ENCODE measurements at places on chromosomes 13 and 19.
A peak's percentile ranks its signal among the peaks of the same experiment; 100 is the strongest.

- DNase-seq: no peak
Observed at GRCh38 chr13:23707674-23708073, 137.5 kb downstream of the TNFRSF19 start.

DNA sequence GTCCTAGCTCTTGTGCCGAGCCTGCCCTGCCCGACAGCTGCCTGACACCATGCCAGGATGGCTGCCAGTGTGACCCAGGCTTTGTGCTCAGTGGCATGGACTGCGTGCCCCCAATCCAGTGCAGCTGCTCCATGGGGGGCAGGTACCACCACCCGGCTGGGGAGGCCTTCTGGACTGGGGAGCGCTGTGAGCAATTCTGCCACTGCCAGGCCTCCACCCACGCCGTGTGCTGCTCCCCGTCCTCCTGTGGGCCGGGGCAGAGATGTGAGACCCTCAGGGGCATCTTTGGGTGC is 9.4 kb upstream of the FXYD3 start:
- no peak for DNase-seq

- no peak for DNase-seq
Observed at GRCh38 chr13:60850526-60850925, 453.5 kb downstream of the TDRD3 start.

- peak; percentile 49 for DNase-seq
Observed at GRCh38 chr19:40466219-40466984, 399 bp upstream of the SPTBN4 start.

DNA sequence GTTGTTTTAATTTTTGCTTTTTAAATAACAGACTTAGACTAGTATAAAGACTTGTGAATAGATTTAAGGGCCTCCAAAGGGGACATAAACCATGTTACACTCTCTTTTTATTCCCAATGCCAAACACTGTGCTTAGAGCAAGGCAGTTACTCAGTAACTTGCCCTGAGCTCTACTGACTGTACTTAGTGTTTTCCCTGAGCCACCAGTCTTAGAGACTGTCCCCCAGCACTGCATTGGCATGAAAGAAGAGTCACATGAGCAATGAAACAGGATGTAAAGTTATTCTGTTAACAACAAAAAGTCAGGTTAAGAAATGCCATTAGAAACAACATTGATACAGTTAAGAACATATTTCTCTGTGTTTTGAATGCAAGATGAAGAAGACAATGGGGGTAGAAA is 187.9 kb downstream of the TBC1D4 start:
- no peak for DNase-seq

DNA sequence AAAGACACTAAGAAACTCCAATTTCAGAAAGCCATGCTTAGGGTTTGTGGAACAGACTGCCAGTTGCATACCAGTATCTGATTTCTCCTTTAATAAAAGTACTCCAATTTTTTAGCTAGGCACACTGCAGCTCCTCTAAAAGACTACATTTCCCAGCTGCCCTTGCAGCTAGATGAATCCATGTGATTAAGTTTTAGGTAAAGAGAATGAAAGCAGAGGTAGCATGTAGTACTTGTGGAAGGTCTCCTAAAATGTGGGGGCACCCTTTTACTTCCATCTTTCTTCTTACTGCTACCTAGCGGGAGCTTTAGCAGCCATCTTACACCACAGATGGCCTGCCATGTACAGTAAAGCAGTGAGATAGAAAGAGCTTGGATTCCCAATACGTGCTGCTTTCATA is 33.0 kb upstream of the TSC22D1 start:
- no peak for DNase-seq

Data from stimulated activated CD8-positive, alpha-beta memory T cell treated with anti-CD3 and anti-CD28 coated beads, Interleukin-2, amount 100 ng/mL, for 1 hour (primary cell).